ENCODE measurements at places on chromosomes 4 and X.

GRCh38 chr4:140117947-140118346, 36.0 kb downstream of the MAML3 start:
- no peak for DNase-seq

GRCh38 chr4:67019686-67020437, 525.4 kb downstream of the CENPC start:
- DNase-seq = no peak

DNA sequence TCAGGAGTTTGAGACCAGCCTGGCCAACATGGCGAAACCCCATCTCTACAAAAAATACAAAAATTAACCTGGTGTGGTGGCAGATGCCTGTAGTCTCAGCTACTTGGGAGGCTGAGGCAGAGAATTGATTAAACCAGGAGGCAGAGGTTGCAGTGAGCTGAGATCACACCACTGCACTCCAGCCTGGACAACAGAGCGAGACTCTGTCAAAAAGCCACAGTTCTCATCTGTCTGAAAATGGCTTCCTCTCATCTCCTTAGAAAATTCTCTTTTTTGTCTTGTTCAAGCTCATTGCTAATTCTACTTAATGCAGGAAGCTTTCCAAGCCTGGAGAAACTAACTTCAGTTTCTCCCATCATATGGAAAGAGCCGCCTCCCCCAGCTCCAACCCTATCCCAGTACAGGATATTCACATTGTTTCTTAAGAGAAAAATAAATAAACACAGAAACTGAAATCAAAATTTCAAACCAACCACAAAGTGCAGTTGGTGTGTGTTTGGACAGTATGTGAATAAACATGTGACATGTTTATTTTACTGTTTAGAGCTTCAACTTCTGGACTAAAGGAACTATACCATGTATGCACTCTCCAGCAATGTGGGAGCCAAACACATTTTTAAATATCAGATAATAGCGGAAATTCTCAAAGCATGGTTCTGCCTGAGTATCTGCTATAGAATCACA, 55.0 kb upstream of the GAB1 start:
- DNase-seq = no peak

GRCh38 chr4:18572481-18572880, 550.9 kb upstream of the LCORL start:
- DNase-seq = no peak

- DNase-seq = no peak
Observed at GRCh38 chr4:10655968-10656367, 28.6 kb downstream of the CLNK start.

DNA sequence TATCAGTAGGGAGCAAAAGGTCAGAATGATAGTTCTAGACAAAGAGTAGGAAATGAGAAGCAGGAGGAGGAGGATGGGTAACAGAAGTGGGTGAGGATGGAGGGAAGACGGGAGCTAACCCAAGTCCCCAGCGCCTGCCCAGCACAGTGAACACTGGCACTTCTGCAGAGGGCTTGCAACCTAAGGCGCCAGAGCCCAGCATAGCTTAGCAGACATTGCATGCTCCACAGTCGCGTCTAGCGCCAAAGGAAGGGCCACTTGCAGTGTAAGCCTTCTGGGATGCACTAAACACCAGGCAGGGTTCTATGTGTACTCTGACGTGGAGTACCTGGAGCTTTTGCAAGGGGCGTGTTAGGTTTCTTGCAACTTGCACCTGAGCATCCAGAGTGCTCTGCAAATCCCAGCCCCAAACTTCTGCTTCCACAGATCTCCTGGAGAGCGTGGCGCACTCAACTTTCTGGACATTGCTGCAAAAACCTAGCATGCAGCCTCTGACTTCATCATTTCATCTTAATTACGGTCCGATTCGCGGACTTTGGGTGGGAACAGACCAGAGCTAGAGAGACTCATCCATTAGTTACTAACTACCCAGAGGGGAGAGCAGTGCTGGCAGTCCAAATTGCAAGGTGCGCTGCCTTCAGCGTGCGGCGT, 46.5 kb upstream of the NKAP start:
- no peak for DNase-seq

Measured in esophagus squamous epithelium (tissue), 5 donors.